ENCODE measurements at places on chromosomes 12 and 14.

DNA sequence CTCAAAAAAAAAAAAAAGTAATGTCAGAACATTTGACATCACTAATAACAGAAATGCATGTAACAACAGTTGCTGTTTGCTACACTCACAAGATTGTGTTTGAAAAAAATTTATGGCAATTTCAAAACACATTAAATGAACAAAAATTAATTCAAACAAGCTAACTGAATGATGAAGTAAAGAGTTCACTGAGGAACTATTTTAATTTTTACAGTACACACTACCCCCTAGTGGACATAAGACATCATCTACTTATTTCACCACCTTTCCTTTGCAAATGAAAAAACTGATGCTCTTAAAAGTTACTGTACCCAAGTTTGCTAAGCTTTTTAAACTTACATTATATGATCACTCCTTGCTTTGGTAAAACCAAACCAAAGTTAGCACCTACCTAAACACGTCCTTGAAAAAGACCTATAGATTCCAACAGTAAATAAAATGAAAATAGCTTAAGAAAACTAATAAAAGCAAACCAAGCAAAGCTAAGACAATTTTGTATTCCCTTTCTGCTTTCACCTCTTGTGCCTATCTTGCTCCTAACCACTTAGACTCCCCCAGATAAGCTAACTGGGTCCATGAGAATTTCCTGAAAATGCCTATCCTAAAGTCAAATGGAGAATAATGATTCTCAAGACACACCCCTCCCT is 22.2 kb downstream of the UBE2N start:
- DNase-seq = peak; percentile 75

DNA sequence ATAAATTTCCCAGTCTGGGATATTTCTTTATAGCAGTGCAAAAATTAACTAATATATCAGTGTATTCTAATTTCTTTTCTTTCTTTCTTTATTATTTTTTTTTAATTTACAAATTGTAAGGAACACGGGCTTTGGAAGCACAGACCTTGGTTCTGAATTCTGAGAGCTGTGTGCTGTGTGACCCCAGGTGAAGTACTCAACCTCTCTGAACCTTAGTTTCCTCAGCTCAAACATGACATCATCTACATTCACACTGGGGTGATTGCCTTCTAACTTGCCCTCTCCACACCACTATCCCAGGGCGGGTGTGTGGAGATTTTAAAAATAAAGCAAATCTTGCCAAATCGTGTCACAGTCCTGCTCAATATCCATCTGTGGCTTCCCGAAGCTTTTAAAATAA is 282.8 kb downstream of the C12orf75 start:
- DNase-seq = no peak

GRCh38 chr14:105034315-105035039 is 13.6 kb upstream of the CDCA4 start:
- DNase-seq = no peak

DNA sequence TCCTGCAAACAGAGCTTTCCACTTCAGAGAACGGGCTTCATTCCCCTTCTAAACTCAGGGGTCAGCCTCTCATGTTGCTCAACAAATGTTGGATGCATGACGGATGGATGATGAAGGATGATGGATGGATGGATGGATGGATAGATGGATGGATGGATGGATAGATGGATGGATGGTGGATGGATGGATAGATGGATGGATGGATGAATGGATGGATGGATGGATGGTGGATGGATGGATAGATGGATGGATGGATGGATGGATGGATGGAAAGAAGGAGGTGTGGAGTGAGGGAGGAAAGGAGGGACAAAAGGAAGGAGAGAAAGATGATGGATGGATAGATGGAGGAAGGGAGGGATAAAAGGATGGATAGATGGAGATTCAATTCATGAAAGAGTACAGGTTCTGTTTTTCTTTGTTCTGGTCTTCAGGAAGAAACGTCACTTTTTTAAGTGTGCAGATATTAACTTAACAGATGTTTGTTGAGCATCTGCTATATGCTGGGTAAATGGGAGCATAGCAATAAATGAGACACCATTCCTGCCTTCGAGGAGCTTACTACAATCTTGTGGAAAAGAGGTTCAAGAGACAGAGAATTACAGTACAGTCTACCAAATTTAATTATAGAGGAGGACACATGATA is 41.7 kb upstream of the PRIMA1 start:
- DNase-seq = no peak

- no peak for DNase-seq
Measured at GRCh38 chr14:80344208-80344607, 132.9 kb upstream of the DIO2 start.

DNA sequence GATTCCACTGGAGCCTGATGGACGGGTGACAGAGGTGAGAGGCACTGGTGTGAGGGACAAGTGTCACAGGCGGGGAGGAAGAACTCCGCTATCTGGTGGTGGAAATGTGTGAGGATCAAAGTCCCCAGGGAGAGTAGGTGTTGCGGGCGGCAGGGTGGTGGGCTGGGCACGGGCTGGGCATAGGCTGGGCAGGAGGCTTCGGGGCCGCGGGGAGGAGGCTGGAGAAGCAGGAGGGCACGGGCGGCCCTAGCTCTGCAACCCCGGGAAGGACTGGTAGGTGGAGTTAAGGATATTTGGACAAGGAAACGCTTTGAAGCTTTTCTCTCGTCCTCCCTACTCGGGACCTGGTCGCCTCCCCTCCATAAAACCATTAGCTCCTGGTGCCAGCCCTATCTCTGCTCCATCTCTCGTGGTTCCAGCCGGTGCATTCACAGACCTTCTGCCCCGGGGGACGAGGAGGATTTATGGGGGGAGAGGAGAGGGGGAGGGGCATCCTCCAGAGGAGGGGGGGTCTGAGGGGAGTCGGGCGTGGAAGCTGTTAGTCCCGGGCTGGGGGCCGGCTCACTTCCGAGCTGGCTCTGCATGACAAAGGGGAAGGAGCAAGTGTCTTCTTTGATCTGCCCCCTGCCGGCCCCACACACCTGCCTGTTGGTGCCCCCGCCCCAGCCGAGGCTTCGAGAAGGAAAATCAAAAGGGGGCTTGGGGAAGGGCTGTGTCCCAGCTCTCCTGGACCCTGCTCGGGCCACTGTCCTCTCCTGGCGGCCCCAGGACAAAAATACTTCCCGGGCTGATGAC is 504 bp downstream of the WNT5B start:
- peak; percentile 27 for DNase-seq

- no peak for DNase-seq
Measured at GRCh38 chr14:26401179-26401968, 196.5 kb downstream of the NOVA1 start.

GRCh38 chr14:59175404-59175803 is 13.1 kb upstream of the DAAM1 start:
- no peak for DNase-seq

DNA sequence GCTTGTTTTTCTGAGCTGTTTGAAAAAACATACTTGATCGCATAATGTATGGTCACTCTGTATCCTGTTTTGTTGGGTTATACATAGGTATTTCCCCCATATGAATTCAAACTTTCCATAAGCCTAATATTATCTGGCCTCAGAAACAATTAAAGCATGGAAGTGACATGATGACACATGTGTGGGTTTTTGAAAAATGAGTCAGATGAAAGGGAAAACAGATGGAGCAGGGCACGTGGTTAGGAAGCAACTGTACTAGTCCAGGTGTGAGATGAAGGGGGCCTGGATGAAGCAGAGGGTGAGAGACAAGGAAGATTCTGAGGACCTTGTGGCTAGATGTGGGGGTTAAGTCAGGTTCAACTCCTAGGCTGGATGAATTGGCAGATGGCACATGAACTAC is 92.7 kb upstream of the DNM1L start:
- DNase-seq = no peak

DNA sequence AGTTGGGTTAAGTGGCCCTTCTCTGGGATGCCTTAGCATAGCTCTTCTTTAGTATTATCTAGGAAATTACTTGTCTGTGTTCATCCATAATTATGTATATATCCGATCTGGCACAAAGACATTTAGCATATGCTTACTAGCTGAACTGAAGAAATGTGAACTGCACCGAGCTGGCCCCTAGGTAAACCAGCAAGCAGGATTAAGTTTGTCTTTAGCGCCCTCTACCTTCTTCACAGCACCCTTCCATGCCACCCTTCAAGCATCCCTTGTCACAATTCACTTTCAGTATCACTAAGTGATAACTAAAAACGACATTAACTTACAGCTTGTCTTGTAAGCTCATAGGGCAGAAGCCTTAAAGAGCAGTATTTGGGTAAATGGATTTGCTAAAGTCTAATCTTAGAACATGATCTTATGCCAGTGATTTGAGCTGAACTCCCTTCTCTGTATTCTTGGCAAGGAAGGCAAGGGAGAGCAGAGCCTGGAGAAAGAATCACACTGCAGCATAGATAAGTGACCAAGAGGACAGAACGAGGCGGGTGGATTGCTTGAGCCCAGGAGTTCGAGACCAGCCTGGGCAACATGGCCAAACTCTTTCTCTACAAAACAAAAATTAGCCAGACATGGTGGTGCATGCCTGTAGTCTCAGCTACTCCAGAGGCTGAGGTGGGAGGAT is 2.6 kb upstream of the HAL start:
- DNase-seq = peak; percentile 41

DNA sequence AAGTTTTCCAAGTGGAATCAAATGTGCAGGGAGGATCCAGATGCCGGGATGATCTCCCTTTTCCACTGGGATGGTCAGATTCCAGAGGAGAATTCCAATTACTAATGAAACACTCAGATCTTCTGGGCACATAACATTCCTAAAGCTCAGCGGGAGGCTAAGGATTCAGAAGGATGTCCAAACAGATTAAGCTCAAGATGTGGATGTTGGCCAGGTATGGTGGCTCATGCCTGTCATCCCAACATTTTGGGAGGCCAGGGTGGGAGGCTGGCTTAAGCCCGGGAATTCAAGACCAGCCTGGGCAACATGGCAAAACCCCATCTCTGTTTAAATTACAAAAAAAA is 62.0 kb upstream of the PNMA1 start:
- DNase-seq = no peak

DNA sequence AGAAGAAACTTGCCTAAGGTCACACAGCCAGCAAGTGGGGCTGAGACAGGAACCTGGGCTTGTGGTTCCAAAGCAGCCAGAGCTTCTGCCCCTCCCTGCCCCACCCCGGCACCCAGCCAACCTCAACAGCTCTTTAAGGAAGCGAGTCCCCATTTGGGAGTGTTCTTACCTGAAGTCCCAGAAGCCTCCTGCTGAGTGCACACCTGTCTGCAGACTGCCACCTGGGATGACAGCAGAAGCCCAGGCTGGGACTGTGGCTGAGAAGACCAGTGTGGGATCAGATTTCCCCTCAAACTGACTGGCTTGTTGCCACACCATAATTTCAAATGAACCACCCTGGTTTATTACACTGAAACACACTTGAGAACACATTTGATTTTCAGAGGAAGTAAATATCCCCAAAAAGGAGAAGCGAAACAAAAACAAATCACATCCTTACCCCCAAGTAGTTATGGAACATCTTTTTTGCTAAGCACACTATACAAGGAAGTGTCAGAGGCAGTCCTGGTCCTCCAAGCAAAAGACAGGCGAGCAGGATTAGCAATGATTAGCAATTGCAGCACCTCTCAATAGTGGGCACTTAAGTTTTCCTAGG is 6.3 kb upstream of the RIN3 start:
- peak; percentile 85 for DNase-seq

DNA sequence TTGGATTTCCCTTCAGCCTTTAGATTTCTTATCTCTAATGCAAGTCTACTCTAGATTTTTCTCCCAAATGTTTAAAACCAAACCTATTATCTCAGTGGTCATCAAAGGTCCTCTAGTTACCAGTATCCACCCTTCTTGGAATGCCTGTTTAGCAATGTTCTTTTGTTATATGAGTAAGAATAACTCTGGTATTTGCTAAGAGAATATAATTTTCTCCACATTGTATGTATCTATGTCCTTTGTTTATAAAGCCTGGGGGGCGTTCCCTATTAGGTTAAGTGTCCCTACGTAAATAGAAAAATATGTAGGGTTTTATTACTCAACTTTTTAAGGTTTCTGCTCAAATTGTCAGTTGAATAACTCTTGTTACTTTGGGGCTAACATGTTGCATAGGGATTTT is 27.3 kb downstream of the PPM1A start:
- DNase-seq = no peak

GRCh38 chr12:121577443-121578180 is 3.2 kb downstream of the KDM2B start:
- DNase-seq = no peak

GRCh38 chr14:51219473-51220448 is 20.3 kb upstream of the TMX1 start:
- peak; percentile 14 for DNase-seq

DNA sequence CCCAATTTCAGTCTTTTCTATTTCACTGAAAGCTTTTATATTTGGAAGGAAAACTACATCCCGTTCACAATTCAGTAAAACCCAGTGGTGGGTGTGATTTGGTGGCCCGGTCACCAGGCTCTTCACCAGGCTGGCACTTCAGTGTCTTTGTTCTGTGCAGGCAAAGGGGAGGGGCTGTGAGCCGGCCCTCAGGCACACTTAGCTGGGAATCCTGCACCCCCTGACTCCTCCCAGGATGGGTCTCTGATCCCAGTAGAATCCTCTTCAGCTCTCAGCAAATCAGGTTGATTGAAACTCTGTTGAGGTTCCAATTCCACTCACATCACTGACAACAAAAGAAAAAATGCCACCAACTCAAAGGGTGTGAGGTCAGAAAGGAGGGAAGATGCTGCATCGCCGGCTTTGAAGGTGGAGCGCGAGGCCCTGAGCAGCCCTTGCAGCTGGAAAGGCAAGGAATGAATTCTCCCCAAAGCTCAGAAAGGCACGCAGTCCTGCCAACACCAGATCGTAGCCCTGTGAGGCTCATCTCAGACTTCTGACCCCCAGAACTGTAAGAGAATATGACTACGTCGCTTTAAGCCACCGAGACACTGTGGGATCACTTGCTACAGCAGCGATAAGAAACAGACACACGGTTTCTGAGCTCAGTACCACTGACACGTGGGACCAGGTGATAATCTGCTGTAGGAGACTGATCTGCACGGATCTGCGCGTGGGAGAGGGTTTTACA is 166.6 kb downstream of the PIWIL1 start:
- DNase-seq = no peak

GRCh38 chr12:124609041-124609989 is 41.9 kb upstream of the NCOR2 start:
- DNase-seq = peak; percentile 100

GRCh38 chr12:41202051-41202450 is 13.9 kb downstream of the PDZRN4 start:
- DNase-seq = no peak

- DNase-seq = no peak
Measured at GRCh38 chr12:126201981-126202537, 1136.8 kb downstream of the AACS start.

GRCh38 chr12:104478396-104479122 is 21.8 kb downstream of the CHST11 start:
- no peak for DNase-seq

GRCh38 chr12:114344303-114344663 is 61.7 kb downstream of the TBX5 start:
- no peak for DNase-seq

DNA sequence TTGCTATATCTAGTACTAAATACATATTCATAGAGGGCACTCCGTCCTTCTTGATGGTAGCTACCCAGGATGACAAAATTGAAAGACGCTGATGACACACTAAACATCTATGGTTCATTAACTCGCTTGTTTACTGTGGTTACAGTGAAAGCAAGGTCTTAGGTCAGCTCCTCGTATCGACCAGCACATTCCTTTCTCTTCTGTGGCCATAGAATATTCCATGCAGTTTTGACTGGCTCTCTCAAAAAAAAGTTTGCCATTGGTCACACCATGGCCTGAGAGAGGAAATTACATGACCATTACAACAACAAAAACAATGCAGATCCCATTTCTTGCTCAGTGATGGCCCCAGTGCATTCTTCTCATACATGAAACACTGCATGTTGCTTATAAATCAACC is 411.4 kb upstream of the SOX5 start:
- DNase-seq = no peak

GRCh38 chr14:61042220-61042619 is 61.2 kb downstream of the SLC38A6 start:
- DNase-seq = no peak

Measured in LoVo (cell line).